ENCODE measurements at places on chromosomes 3 and 15. TPM values are rescaled to one million over a fixed set of nuclear protein-coding genes. Genes with fewer than 3 reads are reported as not detected.

STX19 gene
- not detected for total RNA-seq

TIMP4 gene
- total RNA-seq: not detected

GRCh38 chr15:74253211-74253921 lies 17.2 kb downstream of the CCDC33 start:
- no peak overlapping the region for H3K27ac ChIP-seq
- H3K4me1 ChIP-seq: no peaks in the 10 kb centered on the region
- no peak overlapping the region for H3K4me3 ChIP-seq
- no peak for DNase-seq
- peaks cover 45% of the 10 kb centered on the region for H3K27me3 ChIP-seq
- H3K36me3 ChIP-seq: no peaks in the 10 kb centered on the region

SLCO2A1 gene
- total RNA-seq: 0.59 TPM

GRCh38 chr15:83898361-83898760 lies 244.4 kb downstream of the ADAMTSL3 start:
- DNase-seq: no peak
- no peak overlapping the region for H3K27ac ChIP-seq

DNA sequence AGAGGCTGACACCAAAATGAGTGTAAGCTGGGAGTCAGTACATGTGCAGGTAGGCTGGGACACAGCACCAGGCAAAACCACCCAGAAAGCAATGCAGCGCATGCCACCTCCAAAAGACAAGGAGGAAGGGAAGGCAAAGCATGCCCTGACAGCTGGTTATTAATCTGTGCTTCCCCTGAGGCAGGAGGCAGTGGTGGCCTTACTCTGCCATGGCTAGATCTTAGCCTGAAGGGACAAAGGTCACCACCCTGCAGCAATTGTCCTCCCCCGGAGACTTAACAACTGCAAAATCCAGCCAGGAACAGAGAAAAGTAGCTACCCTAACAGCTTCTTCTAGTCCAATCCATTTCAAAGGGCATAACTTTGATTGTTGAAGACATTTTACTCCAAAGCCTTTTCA lies 73.7 kb downstream of the PLD1 start:
- no peak overlapping the region for H3K27ac ChIP-seq
- no peak overlapping the region for H3K4me3 ChIP-seq
- no peaks in the 10 kb centered on the region for H3K27me3 ChIP-seq
- no peaks in the 10 kb centered on the region for H3K4me1 ChIP-seq
- no peak for DNase-seq
